Neural crest cell (in vitro differentiated cells): ENCODE measurements at places on chromosomes 1 and 21. TPM values are rescaled to one million over a fixed set of nuclear protein-coding genes. Genes with fewer than 3 reads are reported as not detected.

DNA sequence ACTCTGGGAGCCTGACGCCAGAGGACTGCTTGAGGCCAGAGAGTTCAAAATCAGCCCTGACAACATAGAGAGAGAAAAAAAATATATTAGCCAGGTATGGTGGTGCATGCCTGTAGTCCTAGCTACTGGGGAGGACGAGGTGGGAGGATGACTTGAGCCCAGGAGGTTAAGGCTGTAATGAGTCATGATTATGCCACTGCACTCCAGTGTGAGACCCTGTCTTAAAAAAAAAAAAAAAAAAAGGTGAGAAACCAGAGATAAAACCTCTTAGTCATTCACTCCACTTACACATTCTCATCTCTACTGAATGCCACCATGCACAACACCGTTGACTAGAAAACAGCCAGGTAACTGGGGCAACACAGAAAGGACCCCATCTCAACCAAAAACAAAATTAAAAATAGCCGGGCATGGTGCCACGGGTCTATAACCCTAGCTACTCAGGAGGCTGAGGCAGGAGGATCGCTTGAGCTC, 178.1 kb downstream of the SLC45A1 start:
- no peak for DNase-seq

GRCh38 chr21:38965910-38966504, 160.3 kb downstream of the ETS2 start:
- peak; percentile 12 for DNase-seq

- DNase-seq = no peak
These were observed 63.6 kb upstream of the GNG12 start for GRCh38 chr1:67896826-67897225.

DNA sequence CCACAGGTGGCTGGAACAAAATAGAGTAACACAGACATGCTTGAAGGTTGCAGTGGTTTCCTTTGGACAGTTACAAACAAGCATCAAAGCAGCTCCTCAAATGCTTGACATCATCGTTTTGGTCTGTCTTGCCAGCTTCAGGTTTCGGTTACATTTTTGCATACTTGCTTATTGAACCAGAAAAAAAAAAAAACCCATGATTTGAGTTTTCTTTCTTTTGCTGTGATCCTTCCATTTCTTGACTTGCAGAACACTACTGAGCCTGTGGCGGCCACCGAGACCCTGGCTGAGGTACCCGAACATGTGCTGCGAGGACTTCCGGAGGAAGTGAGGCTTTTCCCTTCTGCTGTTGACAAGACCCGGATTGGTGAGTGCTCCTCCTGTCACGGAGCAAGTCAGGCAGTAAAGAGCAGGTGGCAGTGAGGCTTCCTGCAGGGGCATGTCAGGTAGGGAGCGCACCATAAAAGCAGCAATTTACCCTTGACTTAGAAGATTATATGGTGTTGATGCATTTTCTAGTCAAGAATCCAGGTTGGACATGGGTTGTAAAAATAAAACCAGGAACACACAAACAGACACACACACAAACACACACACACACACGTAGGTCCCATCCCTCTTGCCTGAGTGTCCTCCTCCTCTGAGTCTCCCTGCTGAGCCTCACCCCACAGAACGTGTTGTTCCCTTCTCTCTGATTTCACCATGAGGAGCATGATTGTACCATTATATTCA, 30.9 kb downstream of the PRDM2 start:
- no peak for DNase-seq

- no peak for DNase-seq
These were observed 74.4 kb upstream of the TIAM1 start for GRCh38 chr21:31418377-31419001.

- no peak for DNase-seq
These were observed 84.3 kb upstream of the KLHDC7A start for GRCh38 chr1:18396247-18396980.

DNA sequence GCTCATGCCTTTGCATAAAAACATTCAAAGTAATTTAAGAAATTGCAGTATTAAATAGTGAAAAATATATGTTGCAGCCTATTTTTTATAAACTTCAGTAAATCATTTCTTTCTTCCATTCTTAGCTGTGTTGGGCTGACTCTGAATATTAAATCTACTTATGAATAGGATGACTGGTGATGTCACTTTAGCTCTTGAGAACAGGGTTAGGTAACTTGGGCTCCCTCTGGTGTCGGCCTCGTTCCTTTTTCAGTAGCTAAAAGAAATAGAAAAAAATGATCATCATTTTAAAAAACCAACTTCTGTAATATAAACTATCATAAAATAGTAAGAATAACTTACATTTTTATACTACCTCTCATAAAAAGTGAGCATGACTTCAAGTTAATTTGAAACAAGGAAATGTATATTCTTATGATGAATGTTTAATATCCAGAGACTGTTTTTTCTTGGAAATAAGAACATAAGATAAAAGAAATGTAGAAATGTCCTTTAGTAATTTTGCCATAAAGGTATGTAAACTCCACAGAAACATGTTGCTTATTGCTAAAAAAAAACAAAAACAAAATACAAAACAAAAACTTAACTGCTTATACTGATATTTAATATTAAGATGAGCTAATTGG, 26.8 kb upstream of the NCAM2 start:
- DNase-seq = peak; percentile 46

DNA sequence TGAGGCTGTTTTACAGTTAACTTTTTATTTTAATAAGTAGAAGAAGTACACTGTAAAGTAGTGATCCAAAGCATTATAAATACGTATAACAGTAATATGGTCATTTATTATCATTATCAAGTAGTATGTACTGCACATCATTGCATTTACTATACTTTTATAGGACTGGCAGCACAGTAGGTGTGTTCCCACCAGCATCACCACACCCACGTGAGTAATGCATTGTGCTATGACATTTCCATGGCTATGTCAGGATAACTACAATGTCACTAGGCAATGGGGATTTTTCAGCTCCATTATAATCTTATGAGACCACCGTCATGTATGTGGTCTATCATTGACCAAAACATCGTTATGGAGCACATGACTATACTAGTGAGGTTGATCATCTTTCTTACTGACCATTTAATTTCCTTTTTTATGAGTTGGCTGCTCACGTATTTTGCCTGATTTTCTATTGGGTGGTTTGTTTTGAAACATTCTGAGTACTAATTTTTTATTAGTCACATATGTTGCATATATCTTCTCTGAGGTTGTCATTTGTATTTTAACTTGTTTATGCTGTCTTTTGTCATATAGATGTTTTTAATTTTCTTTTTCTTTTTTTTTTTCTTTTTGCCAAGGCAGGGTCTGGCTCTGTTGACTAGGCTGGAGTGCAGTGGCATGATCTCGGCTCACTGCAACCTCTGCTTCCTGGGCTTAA, 25.3 kb upstream of the SHCBP1L start:
- no peak for DNase-seq

DNA sequence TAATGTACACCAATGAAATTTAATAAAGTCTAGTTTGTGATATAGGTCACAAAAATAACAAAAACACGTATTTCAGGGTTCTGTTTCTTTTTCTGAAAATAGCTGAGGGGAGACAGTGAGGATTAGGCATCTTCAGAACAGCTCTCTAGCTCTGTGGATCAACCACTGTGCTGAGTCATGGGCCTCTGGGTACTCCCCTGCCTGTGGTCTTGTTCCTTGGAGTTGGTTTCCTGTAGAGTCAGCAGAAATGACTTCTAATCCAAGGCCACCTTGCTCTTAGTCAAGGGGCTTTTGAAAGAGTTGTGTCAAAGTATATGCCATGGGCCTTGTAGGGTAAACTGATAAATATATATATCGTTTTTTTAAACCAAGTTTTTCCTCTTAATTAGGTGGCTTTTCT, 141.8 kb upstream of the ZRANB2 start:
- no peak for DNase-seq

GRCh38 chr1:245788269-245788668, 633.5 kb downstream of the KIF26B start:
- no peak for DNase-seq

- DNase-seq = peak; percentile 26
These were observed at the start of gene TFAP2E for GRCh38 chr1:35573198-35574124. Gene TFAP2E, plus strand, starts transcription at chr1:35573314. Its CDS starts 264 bp downstream, at chr1:35573578.

GRCh38 chr1:36924282-36924811, 110.0 kb downstream of the GRIK3 start:
- peak; percentile 88 for DNase-seq

DNA sequence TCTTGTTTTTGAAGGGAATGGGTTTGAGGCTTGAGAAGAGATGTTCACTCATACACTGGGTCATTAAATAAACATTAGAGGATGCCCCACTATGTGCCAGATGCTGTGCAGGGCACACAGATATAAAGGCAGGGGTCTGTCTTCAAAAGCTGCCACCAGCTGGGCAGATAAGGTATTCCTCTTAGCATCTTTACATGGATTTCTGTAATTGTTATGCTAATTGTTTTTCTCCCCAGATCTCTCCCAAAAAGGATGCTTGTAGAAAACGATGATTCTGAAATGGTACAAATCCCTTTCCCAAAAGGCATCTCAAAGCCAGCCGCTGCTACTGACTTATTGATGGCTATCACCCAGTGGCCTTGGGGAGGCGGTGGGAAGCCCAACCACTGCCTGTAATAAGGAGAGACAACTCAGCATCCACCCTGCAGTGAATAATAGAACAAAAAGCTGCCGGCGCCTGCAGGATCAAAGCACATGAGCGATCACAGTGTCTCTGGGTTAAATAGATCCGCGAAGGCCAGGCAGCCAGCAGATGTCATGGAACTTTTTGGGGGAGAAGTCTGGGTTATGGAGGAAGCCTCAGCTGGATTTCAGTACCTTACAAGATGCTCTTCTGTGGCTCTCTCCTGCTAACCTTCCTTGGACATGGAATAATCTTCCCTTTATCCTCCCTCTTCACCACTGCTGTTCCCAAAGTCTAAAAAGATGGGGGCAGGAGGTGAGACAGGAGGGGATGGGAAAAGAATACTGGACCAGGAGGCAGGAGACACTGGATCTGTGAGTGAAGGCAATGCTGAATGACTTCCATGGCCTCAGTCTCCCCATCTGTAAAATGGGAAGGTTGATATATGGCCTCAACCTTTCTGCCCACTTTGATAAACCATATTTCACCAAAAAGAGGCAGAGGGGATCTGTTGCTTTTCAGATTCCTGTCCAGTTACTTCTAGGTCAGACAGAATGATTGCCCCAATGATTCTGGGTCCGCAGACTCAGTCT, 54.8 kb upstream of the CD34 start:
- DNase-seq = no peak

DNA sequence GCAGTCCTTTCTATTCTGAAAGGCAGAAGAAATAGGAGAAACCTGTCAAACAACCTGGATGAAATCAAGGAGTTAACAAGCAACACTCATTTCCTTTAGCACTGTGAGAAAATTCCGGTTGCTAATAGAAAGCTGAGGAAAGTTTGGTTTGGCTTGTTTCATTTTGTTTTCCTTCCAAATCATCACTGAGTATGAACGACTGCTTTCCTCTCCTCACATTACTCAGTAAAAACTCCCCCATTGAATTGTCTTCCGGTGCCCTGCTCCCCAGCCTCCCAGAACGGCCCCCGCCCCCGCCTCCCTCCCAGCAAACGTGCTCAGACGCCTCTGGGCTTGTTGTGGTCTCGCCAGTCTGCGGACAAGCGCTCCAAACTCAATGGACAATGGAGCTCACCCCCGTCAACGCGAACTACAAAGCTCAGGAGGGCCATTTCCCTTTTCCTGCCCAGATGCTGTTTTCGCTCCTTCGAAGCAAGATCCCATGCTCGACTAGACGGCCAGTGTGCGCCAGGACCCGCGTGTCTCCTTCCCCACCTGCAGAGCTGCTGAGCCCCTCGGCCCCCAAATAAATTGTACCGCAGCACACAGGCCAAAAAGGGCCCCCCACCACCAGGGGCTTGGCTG, 747 bp downstream of the STX6 start:
- DNase-seq = peak; percentile 42

GRCh38 chr1:173295995-173296394, 88.9 kb upstream of the TNFSF4 start:
- no peak for DNase-seq

DNA sequence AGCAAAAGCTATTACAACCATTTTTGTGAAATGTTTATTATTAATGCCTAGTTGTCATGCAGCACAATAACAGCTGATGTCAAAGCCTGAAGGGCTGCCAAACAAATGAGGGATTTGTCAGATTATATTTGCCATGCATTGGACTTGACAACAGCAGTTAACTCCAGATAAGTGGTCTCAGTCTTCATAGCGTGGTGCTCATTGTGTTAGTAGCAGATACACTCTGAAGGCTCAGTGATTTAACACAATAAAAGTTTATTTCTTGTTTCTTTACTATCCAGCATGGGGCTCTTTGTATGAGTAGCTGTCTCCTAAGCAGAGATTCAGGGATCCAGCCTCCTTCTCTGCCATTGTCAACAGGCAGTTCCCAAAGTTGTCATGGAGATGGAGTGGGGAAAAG, 76.0 kb upstream of the PTGFRN start:
- no peak for DNase-seq

DNA sequence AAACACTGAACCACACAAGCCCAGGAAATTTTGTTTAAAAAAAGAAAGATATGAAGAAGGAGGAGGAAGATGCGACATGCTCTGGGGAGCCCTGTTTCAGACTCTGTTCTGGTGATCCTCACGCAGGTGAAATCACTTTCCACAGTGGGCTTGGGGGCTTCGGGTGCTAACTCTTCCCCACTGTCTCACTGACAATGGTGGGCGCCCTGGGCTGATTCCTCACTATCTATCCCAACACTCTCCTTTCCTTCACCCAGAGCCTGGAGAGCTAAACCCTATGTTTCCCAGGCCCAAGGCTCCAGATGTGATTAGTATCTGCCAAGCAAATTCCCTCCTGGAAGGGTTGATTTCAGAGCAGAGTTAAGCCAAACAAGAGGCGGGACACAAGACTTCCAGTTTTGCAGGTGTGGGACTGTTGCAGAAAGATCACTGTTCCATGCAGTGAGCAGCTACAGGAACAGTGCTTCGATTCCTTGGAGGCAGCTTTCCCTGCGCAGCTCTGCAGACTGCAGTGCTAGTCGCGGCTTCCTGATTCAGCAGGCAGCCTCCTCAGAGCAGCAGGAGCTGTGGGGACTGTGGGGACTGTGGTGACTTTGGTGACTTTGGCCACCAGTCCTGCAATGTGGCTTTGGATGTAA, 168.3 kb downstream of the RHOU start:
- no peak for DNase-seq

GRCh38 chr1:157004327-157004726, 41.2 kb downstream of the ARHGEF11 start:
- DNase-seq = no peak

GRCh38 chr1:31980835-31981455, 32.7 kb upstream of the KHDRBS1 start:
- DNase-seq = no peak

Gene LGR6
- total RNA-seq = 0.16 and 0.91 TPM in 2 replicates

Gene HOOK1
- 2.1 TPM in 2 replicates for total RNA-seq

Gene FAM3B
- 0.23 TPM in 1 of 2 replicates, not detected in the other for total RNA-seq

Gene ECE1
- total RNA-seq = 38.3 and 40.3 TPM in 2 replicates

Gene TRNP1
- 16.7 and 18.7 TPM in 2 replicates for total RNA-seq

Gene OR2L8
- not detected in 2 replicates for total RNA-seq

Gene FRRS1
- total RNA-seq = 8.2 and 9.3 TPM in 2 replicates

Gene PLCH2
- total RNA-seq = 0.37 and 0.59 TPM in 2 replicates

Gene RGS13
- total RNA-seq = not detected in 2 replicates

Gene PSRC1
- 100 and 102 TPM in 2 replicates for total RNA-seq

Gene DENND2C
- total RNA-seq = 0.79 and 0.82 TPM in 2 replicates

Gene RXFP4
- total RNA-seq = not detected in 2 replicates
